ENCODE measurements at places on chromosomes 7 and 10. TPM values are rescaled to one million over a fixed set of nuclear protein-coding genes. Genes with fewer than 3 reads are reported as not detected.

The PAX4 gene
- total RNA-seq = 3.4 TPM

DNA sequence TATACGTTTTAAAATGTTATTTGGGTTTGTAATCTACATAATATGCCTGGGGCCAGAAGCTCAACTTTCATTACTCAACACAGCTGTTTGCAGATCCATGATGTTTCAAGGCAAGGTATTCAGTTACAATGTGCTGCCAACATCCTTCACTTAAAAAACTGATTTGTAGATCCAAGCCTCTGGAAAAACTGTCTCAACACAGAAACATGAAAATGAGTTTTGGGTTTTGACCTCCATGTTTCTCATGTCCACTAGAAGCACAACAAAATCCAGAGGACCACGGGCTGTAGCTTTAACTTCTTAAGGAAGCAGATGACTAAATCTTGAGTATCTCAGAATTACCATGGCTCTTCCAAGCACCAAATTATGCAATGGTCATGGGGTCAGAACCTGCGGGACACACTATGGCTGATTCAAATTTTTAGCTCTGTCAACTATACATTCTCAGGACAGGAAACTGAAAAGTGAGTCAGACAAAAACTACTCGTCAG is 247.1 kb upstream of the GRB10 start:
- DNase-seq = no peak
- H3K4me3 ChIP-seq = no peak overlapping the region
- H3K27ac ChIP-seq = no peak overlapping the region
- H3K36me3 ChIP-seq = peaks cover 8% of the 10 kb centered on the region
- peaks cover 8% of the 10 kb centered on the region for H3K4me1 ChIP-seq
- H3K27me3 ChIP-seq = no peaks in the 10 kb centered on the region

The TBXAS1 gene
- total RNA-seq = 4.2 TPM

GRCh38 chr7:103593691-103594090 is 147.7 kb upstream of the SLC26A5 start:
- no peaks in the 10 kb centered on the region for H3K4me1 ChIP-seq
- H3K4me3 ChIP-seq = no peak overlapping the region
- no peak overlapping the region for H3K27ac ChIP-seq
- no peaks in the 10 kb centered on the region for H3K27me3 ChIP-seq

The RBM20 gene
- 2.8 TPM for total RNA-seq
